Epithelial cell of proximal tubule (primary cell): ENCODE measurements at places on chromosomes 2 and 18. TPM values are rescaled to one million over a fixed set of nuclear protein-coding genes. Genes with fewer than 3 reads are reported as not detected.

GRCh38 chr2:75790121-75790813 is 79.6 kb upstream of the GCFC2 start:
- DNase-seq, result no peak

RAB1A gene
- total RNA-seq, result 74.8 and 88.6 TPM in 2 replicates

VAMP5 gene
- total RNA-seq, result 25.0 and 28.9 TPM in 2 replicates

GRCh38 chr2:4354678-4355077 is 651.3 kb downstream of the DCDC2C start:
- no peak for DNase-seq

- DNase-seq, result no peak
These were observed 215.2 kb upstream of the SIX2 start for GRCh38 chr2:45224321-45224992.

- no peak for DNase-seq
These were observed 55.0 kb upstream of the CTDP1 start for GRCh38 chr18:79624356-79625170.

KIF1A gene
- 35.4 and 69.2 TPM in 2 replicates for total RNA-seq

DNA sequence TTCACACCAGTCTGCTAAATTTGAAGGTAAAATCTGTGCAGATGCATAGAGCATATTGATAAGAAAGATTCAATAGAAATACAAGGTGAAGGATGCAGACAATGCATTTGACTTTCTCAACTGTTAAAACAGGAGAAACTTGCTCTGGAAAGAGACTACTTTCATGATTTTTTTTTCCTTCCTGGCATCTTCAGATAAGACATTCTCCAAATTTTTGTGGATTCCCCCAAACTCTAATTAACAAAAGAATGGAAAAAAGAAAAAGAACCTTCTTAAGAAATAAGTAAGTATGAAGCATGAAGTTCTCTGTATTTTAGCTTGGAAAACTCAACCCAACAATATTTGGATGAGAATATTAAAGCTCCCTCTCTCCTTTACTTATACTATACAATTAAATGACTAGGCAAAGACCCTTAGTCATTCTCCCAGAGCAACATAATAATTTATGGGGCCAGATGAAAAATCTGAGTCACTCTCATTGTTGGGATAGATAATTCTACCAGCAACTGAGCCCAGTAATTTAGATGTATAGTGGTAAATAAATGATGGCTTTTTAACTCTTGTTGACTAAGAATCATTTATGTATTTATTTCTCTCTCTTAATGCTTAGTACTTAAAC is 298.7 kb upstream of the COL3A1 start:
- no peak for DNase-seq

DNA sequence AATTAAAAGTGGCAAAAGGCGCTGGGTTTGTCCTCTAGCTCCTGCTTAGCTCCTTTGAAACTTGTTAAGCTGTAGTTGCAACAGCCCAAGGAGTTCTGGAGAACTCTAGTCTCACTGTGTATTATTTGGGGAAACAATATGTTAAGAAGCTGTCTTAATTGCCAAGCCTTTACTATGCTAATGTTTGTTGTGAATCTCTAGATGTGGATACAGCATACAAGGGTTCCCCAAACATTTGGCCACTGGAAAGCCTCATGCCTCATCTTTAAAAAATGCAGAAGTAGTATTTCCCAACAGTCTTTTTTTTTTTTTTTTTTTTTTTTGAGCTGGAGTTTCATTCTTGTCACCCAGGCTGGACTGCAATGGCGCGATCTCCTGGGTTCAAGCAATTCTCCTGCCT is 236.7 kb downstream of the PRKCE start:
- no peak for DNase-seq

GRCh38 chr2:12090072-12090471 is 343.6 kb downstream of the LPIN1 start:
- no peak for DNase-seq

TXNL4A gene
- total RNA-seq, result 84.7 and 97.9 TPM in 2 replicates

- no peak for DNase-seq
These were observed 583.2 kb upstream of the ID2 start for GRCh38 chr2:8098476-8099266.

B3GNT7 gene
- total RNA-seq, result 10.7 and 13.7 TPM in 2 replicates

DNA sequence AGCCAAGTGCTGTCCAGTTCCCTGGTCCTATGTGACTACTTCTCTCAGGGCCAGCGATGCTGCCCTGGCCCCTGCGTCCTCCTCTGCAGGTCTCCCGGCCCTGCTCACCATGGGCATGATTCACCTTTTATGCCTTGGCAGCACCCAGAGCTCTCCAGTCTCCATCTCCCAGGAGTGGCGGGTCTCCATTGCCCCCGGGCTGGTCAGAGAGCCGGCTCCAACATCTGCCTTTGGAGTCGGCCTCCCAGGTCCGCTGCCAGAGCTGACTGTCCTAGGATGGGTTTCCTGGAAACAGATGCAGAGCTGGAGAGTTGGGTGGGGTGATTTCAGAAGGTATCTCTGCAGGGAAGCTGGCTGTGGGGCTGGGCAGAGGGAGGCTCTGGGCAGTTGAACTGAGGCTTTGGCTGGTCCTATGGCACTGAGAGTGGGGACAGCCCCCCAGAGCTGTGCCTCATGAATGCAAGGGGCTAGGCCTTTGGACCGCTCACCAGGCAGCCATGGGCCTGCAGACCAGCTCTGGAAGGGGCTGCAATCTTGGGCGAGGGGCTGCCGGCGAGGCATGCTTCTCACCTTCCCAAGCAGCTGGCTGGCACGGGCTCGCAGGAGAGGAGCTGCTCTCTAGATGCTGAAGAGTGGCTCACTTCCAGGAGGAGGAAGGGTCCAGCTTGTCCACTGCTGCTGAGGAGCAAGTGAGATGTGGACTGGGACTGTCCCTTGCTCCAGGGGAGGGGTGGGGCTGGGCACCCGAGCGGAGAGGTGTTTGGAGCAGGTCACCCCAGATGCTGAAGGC is 59.8 kb upstream of the HS6ST1 start:
- no peak for DNase-seq

UPP2 gene
- not detected in 2 replicates for total RNA-seq

STARD6 gene
- 1.9 TPM in 1 of 2 replicates, not detected in the other for total RNA-seq

TMEM182 gene
- 3.5 and 4.2 TPM in 2 replicates for total RNA-seq

DNA sequence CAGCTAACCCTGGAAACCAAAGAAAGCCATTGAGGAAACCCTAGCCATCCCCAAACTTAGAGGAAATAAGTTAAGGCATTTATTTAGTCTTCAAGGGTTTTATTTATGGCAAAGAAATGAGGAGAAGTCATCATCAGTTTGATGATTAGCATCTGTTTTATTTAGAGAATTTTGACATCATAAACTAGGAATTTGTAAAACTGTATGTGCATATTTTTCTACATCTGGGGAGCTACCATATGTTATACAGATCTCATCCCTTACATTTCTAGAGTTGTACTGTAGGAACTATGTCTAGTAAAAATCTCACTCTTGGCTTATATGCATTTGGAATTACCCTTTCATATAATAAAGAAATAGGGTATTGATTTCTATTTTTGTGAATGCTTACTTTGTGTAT is 48.7 kb downstream of the FMNL2 start:
- DNase-seq, result no peak

GDF7 gene
- total RNA-seq, result not detected in 2 replicates

- no peak for DNase-seq
These were observed 51.2 kb downstream of the SLC4A5 start for GRCh38 chr2:74291886-74292621.

TMEM18 gene
- 25.9 and 39.4 TPM in 2 replicates for total RNA-seq

GRCh38 chr18:28777756-28778155 is 600.8 kb upstream of the CDH2 start:
- DNase-seq, result no peak

DNA sequence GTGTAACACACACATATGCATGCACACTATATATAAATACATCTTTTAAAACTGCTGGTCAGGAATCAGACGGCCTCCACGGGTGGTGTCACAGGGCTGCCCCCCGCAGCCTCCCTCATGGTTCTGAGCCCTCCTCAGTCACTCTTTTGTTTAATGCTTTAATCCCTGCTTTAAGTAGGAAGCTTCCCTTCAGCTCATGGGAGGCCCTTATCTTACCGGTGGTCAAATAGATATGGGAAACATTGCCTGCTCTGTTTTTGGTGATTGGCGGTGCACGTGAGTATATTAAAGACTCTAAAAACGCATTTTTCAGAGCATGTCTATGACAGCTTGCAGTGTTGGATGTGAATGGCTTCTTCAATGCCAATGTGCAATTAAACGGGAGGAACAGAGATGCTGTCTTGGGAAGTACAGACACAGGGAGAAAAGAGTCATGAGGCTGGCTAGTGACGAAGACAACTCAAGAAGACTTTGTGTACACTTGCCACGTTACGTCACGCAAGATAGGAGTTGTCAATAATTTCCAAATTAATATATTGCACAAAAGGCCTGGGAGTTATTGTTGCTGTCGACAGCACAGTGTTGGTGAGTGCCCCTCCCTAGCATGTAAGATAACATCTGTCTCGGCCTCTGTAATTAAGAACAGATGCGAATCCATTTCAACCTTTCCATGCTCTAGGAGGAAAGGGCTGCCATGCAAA is 23.3 kb downstream of the GNLY start:
- no peak for DNase-seq

DNA sequence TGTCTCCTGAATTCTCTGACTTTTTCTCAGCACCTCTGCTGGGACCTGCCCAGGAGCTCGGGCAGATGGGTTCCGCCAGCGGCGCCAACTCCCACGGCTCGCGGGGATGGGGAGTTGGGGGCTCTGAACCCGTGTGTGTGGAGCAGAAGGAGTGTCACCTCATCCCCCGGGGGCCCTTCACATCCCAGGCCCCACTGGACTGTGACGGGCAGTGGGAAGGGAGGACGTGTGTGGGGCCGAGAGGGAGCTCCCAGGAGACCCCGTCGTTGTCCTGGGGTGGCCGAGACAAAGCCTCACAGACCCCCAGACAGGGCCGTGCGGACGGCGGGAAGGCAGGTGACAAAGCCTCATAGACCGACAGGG is 130.0 kb upstream of the CTDP1 start:
- DNase-seq, result no peak

DNA sequence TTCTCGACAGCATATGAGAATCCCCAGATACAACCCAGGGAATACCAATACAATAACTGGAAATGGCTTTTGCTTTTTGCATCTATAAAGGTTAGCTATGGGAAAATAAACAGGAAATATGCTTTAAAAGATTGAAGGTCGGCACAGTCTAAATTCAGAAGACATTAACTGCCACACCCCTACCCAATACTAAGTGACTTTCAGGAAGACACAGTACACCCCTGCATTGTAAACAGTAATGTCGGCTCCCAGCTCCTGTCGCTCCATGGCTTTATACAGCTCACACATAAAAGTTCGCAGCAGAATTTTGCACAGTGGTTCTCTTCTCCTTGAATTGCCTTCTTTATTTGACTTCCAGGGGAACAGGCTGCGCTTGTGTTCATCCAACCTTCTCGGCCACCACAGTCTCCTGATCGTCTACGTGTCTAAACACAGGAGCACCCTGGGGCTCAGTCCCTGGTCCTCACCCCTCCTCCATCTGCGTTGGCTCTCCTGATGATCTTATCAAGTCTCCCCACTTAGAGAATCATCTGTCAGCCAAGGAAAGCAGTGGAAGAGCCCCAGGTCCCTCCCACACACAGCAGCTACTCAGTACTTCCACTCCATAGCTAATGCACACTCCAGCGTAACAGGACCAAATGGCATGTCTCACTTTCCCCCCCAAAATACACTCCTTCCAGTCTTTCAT is 22.7 kb downstream of the CYB5A start:
- no peak for DNase-seq

- DNase-seq, result peak; percentile 40
These were observed 222.9 kb downstream of the ZBTB7C start for GRCh38 chr18:48186131-48186766.

ZNF396 gene
- total RNA-seq, result 0.29 and 0.87 TPM in 2 replicates

GRCh38 chr2:142825861-142826260 is 51.6 kb upstream of the KYNU start:
- DNase-seq, result no peak

DNA sequence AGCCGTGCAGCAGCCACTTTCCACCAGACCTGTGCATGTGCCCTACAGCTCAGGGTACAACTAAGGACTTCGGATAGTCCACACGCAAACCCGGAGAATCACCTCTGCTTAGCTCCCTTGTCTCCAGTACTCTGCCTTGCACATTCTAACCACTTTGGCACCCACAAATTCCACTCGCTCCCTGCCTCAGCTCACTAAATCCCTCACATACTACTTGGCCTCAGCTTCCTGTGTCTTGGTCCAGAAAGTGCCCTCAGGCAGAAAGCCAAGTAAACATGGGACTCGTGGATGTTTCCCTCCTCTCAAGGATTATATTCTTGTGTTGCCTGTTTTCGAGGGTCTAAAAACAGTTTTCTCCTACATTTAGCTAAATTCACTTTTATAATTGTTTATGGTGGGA is 157.8 kb upstream of the DAPL1 start:
- no peak for DNase-seq

ZNF892 gene
- total RNA-seq, result 3.4 and 7.1 TPM in 2 replicates

DNA sequence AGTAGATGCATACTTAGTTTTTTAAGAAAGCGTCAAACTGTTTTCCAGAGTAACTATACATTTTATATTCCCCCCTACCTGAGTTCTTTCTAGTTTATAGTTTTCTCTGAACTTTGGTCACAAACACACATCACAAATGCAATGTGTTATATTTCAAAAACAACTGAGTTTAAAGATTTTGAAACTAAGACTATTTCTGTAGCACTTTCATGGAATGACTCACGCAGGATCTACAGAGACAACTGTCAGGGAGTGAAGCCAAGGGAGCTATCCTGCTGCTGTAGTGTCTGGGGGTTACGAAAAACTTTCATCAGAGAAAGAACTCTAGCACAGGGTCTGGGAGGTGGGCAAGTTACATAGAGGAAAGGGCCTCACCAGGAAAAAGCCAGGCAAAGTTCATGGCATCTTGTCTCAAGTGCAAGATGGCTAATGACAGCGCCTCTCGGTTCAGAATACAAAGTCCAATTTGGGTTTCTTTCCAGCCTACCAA is 66.8 kb downstream of the UXS1 start:
- no peak for DNase-seq

HOXD8 gene
- 18.0 and 26.5 TPM in 2 replicates for total RNA-seq

GRCh38 chr2:124978597-124978996 is 953.5 kb downstream of the CNTNAP5 start:
- DNase-seq, result no peak

- peak; percentile 19 for DNase-seq
These were observed 181.7 kb upstream of the ETAA1 start for GRCh38 chr2:67215214-67216055.

- DNase-seq, result no peak
These were observed 115.9 kb downstream of the DSEL start for GRCh38 chr18:67400502-67401117.

GRCh38 chr18:58862851-58863538 is 1.7 kb upstream of the ZNF532 start:
- no peak for DNase-seq

KCNJ13 gene
- total RNA-seq, result not detected in 2 replicates
